Posterior cingulate gyrus (tissue), 11 donors: ENCODE measurements at places on chromosomes 1 and 21.

DNA sequence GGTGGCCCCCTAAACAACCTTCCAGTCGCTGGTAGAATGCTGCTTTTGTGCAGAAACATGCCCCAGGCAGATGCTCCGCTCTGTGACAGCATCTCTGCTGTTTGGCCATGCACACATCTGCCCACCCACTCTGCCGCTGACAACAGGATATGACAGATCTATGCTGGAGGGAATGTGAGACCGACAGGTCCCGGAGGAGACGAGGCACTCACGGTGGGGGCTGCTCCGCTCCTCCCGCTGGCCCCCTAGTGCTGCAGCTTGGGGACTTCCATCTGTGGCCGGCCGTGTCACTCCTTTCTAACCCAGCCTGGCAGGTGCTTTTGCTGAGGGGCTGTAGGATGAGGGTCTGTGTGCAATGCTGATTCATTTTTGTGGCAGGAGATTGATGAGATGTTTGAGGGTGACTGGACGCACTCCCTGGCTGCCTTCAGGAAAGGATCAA is 49.1 kb upstream of the DMRTB1 start:
- DNase-seq = no peak

DNA sequence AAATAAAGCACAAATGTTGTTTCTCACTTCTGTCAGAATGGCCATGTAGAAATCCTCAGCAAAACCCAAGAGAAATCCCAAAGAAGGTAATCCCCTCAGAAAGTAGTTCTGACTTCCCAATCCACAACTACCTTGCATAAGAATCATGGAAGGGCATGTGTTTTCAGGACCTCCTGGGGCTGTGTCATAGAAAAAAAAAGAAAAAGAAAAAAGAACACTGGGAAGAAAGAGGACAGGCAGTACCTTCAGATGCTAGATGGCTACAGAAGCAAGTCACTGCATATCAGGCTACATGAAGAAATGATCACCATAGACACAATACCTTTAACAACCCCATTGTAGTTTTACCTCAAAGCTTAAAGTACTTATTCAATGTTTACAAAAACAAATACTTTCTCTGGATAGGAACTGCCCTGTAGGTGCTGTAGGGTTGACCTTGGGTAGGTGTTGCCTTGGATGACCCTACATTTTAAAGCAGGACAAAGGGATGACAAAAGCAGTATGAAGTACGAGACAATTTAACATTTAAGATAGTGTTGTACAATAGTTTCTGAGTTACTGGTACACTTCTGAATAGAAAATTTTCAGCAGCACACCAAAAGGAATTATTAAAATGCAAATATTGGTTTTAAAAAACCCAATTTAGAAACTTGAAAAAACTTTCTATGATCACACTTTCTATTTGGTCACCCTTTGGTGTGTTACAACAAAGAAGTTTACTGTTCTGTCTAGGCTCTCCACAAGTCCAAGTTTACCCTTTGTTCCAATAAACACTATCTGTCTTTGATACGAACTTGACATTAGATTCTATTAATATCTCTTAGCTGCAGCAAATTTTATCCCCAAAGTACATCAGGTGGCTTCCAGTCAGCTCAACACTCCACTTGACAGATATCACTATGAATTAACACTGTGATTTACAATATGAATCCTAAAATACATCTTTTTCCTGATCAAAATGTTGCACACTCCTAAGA is 5.0 kb downstream of the TRIT1 start:
- DNase-seq = no peak

DNA sequence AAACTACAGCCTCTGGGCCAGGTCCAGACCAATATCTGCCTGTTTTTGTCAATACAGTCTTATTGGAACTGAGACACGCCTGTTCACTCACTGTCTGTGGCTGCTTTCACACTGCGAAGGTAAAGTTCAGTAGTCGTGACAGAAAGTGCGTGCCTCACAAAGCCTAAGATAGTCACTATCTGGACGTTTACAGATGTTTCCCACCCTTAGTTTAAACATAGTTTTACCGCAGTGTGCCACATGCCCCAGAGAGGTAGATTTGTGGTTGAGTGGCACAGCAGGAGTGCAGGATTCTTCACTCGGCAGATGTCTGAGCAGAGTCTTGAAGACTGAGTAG is 61.9 kb downstream of the NFASC start:
- no peak for DNase-seq

DNA sequence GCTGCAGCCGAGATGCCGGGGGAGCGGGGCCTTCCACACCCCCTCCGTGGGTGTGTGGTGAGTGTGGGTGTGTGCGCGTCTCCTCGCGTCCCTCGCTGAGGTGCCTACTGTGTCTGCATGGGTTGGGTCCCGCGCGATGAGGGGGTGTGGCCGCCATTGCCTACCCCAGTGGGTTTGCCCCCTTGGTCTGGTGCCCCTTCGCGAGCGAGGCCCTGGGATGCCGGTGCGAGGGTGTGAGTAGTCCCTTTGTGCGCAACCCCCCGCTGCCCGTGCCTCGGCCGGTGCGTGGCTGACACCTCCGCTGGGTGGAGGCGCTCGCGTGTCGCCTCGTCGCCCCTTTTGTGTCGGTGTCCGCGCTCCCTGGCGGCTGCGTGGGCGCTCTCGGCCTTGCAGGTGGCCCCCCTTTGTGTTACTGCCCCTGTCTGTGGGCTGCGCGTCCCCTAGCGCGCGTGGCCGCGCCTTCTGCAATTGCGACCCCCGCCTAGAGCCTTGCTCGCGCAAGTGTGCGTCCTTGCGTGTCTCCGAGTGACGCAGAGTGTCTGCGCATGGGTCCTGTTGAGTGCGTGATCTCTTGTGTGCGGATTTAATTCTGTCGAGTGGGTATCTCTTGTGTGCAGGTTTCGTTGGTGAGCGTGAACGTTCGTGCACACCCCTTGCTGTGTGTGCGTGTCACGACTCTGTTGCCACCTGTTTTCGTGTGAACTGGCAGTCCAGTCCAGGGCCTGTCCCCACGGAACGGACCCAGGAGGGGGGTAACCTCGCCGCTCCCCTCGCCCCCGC is 553 bp downstream of the TTC3 start:
- DNase-seq = peak; percentile 73

DNA sequence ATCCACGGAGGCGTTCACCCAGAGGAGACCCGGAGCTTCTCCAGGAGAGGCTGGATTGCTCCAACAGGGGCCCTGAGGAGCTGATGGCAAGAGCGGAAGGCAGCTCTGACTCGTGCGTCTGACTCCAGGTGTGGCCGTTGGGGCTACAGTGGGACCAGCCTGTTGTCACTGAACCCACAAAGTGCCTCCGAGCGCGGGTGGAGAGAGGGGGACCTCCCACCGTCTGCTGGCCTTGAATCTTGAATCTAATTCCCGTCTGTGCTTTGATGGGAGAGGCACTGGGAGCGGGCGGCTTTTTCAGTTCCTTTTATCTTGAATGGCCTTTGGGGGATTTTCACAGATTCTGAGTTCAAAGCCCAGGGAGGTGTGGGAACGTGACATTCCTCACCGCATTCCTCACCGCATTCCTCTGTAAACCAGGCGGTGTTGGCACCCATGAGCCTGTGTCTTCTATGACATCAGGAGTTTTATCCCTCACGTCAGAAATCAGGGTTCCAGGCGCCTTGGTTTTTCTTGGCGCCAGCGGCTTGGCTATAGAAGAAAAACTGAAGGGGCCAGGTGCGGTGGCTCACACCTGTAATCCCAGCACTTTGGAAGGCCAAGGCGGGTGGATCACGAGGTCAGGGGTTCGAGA is 39.2 kb upstream of the COL18A1 start:
- no peak for DNase-seq

- DNase-seq = no peak
Measured at GRCh38 chr1:197130677-197131304, 15.7 kb downstream of the ASPM start.

- DNase-seq = no peak
Measured at GRCh38 chr1:156241926-156242325, at the start of gene BGLAP. Gene BGLAP, plus strand, starts transcription at chr1:156242184. Its CDS starts 48 bp downstream, at chr1:156242232.

DNA sequence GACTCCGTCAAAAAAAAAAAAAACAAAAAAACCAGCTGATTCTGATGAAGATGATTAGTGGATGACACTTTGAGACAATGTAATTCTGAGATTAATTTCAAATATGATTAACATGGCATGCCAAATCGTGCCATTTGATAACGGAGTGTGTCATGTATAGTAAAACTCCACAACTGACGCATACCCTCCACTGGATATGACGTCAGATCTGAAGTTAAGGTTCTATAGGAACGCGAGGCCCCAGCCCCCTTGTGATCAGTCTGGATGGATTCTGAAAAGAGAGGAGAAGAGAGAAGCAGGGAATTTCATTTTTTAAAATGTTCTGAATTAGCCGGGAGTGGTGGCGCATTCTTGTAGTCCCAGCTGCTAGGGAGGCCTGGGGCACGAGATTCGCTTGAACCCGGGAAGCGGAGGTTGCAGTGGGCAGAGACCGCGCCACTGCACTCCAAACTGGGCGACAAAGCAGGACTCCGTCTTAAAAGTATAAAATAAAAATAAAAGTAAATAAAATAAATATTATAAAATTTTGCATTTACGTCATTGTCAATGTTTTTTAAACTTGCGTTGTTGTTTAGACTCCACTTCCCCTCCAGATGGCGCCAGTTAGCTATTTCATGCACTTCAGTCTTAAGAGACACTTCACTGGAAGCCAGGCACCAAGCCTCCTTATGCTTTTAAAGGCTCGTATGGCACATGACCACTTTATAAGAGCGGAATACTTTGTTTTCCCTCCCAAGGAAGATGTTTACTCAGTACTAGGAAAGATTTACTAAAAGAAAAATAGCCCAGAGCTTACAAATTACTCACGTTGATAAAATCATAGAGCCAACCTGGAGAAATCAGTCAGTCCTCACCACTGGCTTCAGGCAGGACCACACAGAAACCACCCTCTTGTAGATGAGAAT is 65.5 kb downstream of the UBE2U start:
- DNase-seq = peak; percentile 66

DNA sequence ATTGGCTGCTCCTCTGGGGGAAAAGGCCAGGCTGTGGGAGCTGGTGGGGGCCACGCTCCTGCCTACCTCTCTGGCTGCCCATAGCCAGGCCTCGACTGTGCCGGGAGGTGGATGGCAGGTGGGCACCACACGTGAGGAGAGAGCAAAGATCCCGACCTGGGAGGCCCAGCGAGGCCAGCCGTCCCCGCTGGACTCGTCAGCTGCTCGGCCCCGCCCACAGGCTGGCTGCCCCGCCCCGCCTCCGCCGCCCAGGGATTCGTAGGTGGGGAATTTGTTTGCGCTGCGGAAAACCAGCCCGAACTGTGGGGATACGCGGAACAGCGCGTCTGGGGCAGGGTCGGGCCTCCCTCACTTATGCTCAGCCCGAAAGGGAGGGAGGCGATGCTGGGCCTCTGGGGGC is 31.7 kb downstream of the TP73 start:
- no peak for DNase-seq

- no peak for DNase-seq
Measured at GRCh38 chr1:167679714-167680113, 42.1 kb upstream of the MPZL1 start.

GRCh38 chr1:173459885-173460284 is 17.2 kb upstream of the PRDX6 start:
- no peak for DNase-seq

DNA sequence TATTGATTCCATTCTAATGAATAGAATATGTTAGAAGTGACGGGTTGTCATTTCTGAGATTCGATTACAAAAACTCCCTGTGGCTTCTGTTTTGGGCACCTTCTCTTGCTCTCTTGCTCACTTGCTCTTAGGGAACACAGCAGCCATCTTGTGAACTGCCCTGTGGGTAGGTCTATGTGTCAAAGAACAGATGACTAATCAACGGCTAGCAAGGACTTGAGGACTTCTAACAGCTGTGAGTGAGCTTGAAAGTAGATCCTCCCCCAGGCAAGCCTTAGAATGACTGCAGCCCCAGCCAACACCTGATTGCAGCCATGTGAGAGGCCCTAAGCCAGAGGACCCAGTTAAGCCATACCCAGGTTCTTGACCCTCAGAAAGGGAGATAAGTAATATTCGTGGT is 49.3 kb downstream of the AZIN2 start:
- no peak for DNase-seq

DNA sequence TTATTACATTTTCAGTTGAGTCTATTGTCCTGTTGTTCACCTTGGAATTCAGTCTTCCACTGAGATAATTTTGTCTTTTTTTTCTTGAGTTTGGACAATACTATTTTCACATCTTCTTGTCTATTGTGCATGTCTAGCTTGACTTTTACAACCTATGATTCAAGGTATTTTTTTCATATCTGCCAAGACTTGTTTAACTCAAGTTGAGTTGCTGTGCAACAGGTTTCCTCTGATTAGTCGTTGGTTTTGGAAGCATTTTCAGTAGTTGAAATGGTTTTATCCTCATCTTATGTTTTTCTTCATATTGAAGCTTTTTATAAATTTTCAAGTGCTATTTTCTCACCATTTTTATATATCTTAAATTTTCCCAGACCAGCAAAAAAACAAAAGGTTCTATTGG is 103.6 kb downstream of the SCMH1 start:
- DNase-seq = no peak

DNA sequence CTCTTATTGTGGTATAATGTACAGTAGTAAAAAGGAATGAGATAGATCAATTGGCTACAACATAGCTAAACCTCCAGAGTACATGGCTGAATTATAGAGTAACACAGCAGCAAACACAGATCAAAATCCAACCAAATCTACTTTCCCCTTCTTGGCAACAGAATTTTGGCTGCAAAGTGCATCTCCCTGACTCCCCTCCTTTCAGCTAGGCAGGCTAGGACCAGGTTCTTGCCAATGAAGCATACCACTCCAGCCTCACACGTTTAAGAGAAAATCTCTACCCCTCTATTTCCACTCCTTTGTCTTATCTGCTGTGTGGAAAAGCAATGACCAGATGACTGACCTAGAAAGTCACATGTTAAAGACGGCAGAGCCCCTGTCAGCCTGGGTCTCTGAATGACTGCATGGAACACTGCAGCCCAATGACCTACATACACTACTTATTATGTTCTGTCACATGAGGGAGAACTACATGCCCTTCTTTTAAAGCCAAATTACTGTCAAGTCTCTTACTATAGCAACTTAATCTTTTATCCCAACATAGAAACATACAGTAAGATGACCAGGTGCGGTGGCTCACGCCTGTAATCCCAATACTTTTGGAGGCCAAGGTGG is 99.1 kb downstream of the HLCS start:
- DNase-seq = no peak

DNA sequence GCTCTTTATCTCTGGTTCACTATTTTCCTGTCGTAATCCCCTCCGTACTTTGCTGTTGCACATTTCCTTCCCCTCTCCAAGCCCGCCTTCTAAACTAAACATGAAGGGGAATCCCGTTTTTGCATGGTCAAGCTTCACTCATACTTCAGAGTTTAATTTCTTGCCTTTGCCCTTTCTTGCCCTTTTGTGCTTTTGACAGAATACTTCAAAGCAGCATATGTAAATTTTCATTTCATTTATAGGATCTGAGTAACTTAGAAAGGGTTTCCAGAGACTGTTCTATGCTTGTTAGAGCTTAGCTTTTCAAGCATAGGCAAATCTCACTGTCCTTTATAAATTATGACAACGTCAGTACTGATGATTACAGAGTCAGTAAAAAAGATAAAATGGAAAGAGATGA is 27.7 kb downstream of the SPATA45 start:
- DNase-seq = no peak

GRCh38 chr1:162178432-162178831 is 108.9 kb downstream of the NOS1AP start:
- DNase-seq = no peak
